ENCODE measurements at places on chromosomes 12 and 14. TPM values are rescaled to one million over a fixed set of nuclear protein-coding genes. Genes with fewer than 3 reads are reported as not detected.

Gene BRF1
- polyA plus RNA-seq, result 10.9 TPM

Gene KIF5A
- polyA plus RNA-seq, result 0.17 TPM

Gene TRHDE
- not detected for polyA plus RNA-seq

Gene AQP6
- not detected for polyA plus RNA-seq

Gene B4GALNT3
- polyA plus RNA-seq, result 0.40 TPM

Gene VRTN
- not detected for polyA plus RNA-seq

Gene GYS2
- polyA plus RNA-seq, result not detected

Gene GALNT6
- 4.6 TPM for polyA plus RNA-seq

Gene CLEC7A
- not detected for polyA plus RNA-seq

Gene SIRT4
- 3.2 TPM for polyA plus RNA-seq

Gene TAS2R19
- polyA plus RNA-seq, result 0.22 TPM

Gene PTCSC3
- polyA plus RNA-seq, result not detected

Gene TCTN2
- 1.6 TPM for polyA plus RNA-seq

Gene ITPK1
- polyA plus RNA-seq, result 25.3 TPM

Gene USP5
- polyA plus RNA-seq, result 55.3 TPM
